ENCODE measurements at places on chromosomes 7 and 10.

DNA sequence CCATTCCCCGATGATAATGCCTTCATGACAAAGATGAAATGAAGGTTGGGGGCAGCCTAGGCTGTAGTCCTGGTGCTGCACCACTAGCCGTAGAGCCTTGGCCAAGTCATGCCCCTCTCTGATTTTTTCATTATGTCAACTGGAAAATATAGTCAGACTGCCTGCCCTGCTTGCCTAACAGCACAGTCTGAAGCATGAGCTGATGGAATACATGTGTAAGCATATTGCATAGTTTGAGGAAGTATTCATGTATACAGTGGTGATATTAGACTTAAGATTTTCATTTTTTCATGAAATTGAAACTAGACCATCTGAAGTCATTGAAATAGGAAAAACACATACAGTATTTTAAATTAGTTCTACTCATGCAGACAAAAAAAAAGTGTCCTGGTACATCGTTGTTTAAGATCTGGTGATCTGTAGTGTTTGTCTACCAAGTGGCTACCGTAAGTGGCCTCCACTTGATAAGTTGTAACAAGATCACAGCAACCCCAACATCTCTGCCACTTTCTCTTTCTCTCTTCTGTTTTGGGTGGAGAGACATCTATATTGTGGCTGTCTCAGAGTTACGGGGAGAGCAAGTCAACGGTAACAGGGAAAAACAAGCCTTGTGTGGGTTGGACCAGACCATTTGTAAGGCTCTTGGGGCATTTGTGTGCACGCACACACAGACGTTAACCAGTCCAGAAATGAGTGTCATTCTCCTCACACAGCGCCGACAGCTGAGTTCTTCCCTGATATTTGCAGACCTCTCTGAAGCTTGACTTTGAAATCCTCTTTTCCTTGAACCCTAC is 716.6 kb upstream of the GALNT17 start:
- DNase-seq, result no peak

GRCh38 chr7:149838992-149839408 is 825 bp downstream of the ZNF862 start:
- no peak for DNase-seq

- DNase-seq, result no peak
Observed at GRCh38 chr10:61882621-61883370, 18.7 kb upstream of the ARID5B start.

DNA sequence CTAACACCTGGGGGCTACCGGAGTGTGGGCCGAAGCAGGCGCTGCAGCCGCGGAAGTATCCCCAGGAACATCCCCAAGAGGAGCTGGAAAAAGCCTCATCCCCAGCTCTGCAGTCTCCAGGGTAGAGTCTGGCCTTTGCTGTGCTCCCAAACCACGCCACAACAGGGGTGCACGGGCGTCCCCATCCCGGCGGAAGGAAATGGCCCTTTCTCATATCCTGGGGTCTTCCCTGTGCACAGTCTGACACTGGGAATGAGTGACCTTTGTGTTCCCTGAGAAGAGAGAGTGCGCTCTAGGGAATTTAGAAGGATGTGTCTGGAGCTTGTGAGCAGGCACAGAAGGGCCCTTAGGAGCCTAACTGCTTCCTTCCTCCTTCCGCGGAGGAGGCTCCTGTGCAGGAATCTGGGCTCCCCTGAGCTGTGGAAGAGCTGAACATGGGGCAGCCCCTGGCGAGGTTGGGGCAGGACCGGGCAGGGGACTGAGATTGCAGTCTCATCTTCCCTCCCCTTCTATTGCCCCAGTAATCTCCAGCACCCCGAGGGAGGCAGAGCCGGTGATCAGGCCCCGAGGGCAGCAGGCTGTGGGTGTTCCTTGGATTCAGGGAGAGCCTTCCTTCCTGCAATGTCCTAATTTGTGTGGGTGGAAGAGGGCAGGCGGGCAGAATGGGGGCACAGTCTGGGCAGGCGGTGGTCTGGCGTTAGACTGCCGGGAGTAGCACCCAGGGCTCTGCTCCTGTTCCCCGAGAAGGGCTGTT is 1.3 kb downstream of the REPIN1 start:
- DNase-seq, result no peak

- DNase-seq, result no peak
Observed at GRCh38 chr7:54778696-54779540, 19.9 kb upstream of the SEC61G start.

DNA sequence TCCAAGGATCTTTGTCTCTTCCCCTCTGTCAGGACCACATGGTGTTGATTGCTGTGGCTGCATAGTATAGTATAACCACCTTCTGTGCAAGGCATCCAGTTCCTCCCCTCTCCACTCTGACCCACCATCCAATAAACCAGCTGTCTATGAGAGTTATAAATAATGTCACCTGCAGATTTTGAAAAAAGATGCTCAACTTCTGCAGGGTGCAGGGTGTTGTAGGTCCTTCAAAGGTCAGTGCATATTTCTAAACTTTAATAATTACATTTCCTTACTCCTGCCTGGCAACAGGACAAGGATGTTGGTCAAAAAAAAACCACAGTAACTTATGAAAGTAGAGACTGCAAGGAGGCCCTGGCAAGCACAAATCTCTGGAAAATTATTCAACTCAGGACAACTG is 166.2 kb downstream of the PKD1L1 start:
- no peak for DNase-seq

GRCh38 chr7:104993217-104993862 is 20.7 kb upstream of the KMT2E start:
- no peak for DNase-seq

DNA sequence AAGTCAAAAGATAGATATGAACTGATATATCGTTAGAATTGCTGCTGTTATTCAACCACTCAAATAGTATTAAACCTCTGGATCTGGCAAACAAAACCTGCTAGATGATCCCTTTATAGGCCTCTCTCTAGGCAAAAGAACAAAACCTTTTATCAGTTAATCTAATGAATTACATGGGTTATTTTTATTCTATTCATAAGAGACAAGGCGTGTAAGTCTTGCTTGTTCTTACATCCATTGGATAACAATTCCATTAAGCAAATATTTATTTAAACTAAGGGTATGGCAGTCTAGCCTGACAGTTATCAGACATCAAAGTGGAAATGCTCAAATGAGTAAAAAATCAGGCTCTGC is 16.6 kb upstream of the ADRB1 start:
- DNase-seq, result no peak

- no peak for DNase-seq
Observed at GRCh38 chr7:106134241-106134640, 22.1 kb upstream of the SYPL1 start.

DNA sequence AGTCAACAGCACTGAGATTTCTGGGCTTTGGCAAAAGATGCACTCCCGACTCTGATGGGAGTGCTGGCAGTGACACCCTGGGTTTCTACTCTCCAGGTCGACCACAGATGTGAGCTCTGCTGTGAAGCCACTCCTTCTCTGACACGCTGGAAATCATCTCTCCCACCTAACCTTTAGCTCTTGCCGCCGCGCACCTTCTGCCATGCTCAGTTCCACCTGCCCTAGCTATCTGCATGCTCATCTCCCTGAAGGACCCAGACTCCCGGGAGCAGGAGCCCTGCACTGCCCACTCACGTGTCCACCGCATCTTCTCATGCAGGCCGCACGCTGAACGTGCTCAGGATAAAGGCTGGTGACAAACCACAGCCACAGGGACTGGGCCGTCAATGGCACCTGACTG is 174.8 kb downstream of the TNS3 start:
- no peak for DNase-seq

DNA sequence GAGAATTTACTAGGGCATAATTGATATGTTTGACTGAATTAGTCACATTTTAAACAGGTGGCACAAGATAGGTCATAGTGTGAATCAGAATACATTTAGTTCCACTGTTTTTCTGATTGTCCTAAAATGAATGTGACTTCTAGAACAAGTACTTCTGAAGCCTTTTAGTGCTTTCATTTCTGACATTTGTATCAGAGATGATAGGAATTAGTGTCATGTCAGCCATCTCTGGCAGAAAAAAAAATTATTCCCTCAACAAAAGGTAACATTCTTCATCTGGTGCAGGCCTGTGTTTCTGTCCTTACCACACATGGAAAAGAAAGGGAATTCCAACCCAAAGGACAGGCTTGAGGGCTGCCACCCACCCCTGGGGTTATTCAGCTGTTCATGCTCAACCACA is 21.3 kb downstream of the GRM8 start:
- no peak for DNase-seq

- DNase-seq, result no peak
Observed at GRCh38 chr7:42065942-42066341, 171.1 kb downstream of the GLI3 start.

- no peak for DNase-seq
Observed at GRCh38 chr7:69625238-69625637, 27.0 kb downstream of the AUTS2 start.

DNA sequence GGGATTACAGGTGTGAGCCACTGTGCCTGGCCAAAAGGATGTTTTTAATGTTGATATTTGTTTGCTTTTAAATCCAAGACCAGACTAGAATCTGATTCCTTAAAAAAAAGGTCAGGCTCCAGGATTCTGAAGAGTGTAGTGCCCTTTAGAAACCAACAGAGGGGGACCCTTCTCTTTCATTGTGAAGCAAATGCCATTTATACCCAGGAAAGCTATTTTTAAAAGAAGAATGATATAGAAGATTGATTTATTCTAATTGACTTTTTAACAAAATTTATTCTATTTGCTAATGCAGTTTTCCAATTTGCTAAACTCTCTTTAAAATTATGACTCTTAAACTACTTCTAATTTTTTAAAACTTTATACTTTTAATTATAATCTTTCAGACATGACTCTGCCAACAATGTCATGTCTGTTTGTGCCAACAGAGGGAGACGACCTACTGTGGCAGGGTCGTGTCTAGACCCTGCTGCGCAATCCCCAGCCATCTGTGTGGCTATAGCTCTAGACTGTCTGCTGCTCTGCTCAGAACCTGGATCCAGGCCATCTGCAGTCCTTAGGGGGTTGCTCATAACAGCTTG is 201.0 kb upstream of the IMMP2L start:
- no peak for DNase-seq
